Right renal cortex interstitium (tissue), 3 donors: ENCODE measurements at places on chromosomes 5 and 9. TPM values are rescaled to one million over a fixed set of nuclear protein-coding genes. Genes with fewer than 3 reads are reported as not detected.

- DNase-seq, result no peak
These were observed 1.7 kb upstream of the LTC4S start for GRCh38 chr5:179791881-179792611.

- no peak for DNase-seq
These were observed 993.5 kb upstream of the SEMA6A start for GRCh38 chr5:117568126-117568525.

DNA sequence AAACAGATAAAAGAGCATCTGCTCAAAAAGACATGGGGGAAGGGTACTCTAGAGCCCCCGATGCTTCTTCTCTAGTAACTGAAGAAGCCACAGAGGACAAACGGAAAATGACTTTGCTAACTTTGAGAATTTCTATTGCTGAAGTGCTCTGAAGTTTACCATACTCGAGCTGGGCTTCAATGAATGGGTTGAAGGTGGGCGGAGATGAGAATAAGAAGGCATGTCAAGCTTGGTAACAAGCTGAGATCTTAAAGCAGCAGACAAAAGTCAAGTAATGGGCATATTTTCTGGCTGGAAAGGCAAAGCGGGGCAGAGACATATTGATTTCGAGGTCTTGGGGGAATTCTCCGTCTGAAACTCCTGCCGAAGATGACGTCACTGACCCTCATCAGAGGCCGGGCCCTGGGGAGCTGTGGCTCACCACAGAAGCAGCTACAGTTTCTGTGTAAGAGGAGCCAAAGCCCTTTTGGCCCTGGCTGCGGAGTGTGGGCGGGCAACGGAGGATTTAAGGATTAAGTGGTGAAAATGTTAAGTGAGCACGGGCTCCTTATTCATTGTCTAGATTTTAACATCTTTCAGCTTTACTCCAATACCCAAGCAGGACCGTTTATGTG, 115.8 kb upstream of the SLIT3 start:
- DNase-seq, result no peak

- no peak for DNase-seq
These were observed 18.8 kb downstream of the POU5F2 start for GRCh38 chr5:93722588-93722987.

DNA sequence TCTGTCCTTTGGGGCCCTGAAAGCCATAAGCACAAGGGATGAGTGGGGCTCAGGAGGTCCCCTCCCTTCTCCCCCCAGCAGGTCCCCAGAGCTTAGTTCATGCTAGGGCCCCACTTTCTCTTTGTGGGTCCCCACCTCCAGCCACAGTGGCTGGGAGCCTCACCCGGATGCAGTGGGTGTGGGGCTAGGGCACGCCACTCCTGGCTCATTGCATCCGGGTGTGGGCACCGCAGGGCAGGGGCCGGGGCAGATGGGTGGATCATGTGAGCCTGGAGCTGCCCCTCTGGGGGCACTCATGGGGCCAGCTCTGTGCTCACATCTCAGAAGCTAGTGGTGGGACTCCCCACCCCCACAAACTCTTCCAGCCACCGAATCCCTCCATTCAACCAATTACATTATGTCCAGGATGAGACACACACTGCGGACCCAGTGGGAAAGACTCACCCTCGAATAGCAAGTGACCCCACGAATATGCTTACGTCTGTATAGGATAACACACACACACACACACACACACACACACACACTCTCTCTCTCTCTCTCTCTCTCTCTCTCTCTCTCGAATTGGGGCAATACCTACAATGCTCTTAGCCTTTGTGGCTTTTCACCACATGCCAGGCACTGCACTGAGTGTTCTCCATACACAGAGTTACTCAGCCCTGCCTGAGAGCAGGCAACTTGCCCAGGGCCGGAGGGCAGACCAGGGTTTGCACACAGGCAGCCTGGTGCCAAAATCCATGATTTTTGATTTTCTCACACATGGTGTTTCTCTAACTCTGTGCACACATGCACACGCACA, 16.8 kb upstream of the PHYKPL start:
- no peak for DNase-seq

- no peak for DNase-seq
These were observed 143.0 kb downstream of the RXRA start for GRCh38 chr9:134469041-134469875.

- DNase-seq, result no peak
These were observed 822 bp downstream of the RASEF start for GRCh38 chr9:83061990-83062650.

DNA sequence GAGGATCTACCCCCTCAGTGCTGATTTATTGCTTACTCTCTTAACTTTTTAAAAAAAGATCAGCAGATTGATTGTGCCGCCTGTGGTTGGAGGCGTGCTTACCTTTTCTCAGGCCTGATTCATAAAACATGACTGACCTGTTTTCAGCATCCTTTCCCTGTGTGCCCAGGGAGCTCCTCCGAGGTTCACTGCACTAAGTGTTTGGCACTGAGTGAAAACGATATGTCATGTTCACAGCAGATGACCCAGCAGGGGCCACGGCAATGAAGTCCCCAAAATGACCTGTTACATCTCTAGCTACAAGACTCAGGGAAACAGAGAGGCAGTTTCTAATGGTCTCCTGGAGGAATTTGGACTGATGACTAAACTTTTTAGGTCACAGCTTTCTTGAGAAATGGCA, 69.9 kb downstream of the INSYN2B start:
- DNase-seq, result no peak

DNA sequence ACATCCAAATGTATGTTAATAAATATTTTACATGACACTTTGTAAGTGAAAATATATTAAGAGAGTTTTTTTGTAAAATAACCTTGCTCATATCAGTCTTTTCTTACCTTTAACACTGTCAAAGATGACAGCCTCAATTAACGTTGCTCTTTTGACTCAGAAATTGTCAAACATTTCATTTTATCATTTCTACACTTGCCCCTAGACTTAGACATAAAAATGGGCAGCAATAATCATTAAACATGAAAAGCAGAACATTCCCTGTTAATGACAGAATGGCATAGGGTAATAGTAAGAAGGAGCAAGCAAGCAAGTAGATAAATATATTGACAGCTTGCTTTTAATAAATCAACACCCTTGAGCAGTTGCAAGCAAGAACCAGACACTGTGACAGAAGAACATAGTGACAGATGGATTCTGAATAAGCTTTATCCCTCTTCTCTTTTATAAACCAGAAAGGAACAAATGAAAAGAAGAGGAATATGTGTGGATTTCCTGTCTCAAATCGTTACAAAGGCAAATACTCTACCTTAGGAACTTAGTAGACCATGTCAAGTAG, 796.0 kb upstream of the CHD1 start:
- DNase-seq, result no peak

DNA sequence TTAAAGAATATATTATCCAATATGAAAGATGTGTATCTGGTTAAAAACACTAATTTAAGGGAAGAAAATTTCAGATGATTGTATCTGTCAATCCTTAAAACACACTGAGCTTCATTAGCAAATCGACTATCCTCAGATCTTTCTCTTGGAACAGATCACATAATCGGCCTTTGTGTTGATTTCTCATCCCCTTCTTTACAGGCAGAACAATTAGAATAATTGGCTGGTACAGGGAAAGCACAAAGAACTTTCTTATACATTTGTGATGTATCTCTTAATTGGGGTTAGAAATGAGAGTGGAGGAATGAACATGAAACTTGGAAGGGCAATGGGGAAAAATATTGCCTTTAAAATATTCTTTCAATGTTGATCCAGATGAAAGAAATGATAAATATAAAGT, 662.1 kb downstream of the TLE4 start:
- DNase-seq, result no peak

GRCh38 chr9:122912964-122913673, at the start of gene ZBTB6:
Gene ZBTB6, minus strand, starts transcription at chr9:122913323. Its CDS starts 1,251 bp downstream, at chr9:122912072.
- DNase-seq, result no peak

DNA sequence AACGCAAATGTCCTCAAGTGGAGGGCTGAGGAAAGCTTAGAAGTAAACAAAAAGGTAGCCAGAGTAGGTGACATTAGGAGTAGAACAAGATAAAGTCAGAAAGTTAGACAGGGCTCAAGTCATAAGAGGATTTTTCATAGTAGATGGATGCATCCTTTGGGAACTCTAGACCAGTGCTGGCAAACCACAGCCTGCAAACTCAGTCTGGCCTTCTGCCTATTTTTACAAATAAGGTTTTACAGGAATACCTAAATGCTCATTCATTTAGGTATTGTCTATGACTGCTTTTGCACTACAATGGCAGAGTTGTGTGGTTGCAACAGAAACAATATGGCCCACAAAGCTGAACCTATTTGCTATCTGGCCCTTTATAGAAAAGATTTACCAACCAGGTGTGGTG, 116.0 kb upstream of the HMHB1 start:
- no peak for DNase-seq

DNA sequence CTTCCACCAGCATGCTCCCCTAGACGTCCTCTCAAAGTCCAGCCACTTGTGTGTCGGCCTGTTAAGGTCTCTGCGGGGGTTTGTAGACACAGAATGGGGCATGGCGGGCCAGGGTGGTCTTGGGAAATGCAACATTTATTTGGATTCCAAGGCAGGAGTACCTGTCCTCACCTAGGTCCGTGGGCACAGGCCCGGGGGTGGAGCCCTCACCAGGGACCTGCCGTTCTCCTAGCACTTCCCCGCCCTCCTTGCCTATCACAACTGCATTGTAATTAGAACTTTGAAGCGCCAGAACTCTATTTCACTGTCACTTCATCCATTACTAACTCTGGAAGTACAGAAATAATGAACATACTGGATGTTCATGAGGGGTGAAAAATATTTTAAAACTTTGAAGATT, 268.3 kb upstream of the ACTBL2 start:
- DNase-seq, result no peak

DNA sequence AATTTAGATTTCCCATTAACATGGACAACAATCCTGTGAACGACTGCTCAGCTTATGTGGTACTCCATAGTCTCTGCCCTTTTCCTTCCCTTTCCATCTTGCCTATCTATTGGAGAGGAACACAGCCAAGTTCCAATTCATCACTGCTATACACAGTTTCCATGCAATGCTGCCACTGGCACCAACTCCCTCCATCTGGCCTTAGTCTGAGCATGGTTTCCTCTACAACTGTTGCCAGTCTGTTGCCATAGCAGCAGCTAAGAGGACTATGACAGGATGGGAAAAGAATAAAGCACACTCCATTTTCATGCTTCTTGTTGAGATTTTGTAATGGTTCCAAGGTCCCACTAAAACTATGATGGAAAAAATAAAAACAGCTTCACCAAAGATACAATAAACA, 189.0 kb downstream of the HCN1 start:
- DNase-seq, result no peak

DNA sequence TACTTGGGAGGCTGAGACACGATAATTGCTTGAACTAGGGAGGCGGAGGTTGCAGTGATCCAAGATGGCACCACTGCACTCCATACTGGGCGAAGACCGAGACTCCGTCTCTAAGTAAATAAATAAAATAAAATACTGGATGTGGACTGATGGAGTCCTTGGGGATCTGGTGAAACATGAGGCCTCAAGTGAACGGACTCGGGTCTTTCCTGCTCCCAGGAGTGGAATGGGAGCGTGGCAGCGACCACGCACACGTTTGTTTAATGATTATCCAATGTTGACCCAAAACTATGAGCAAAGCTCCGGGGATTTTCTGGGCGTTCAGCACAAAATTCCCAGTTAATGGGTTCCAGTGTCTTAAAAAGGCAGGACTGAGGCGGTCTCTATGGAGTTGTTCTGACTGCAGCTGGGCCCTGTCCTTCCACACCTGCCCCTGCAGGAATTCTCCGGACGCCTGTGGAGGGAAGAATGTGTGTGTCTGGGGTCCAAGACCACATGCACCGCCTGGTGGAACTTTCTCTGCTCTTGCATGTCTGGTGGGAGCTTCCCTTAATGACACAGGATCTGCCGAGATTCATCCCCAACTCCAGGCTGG, 26.6 kb downstream of the NEK6 start:
- DNase-seq, result no peak

DNA sequence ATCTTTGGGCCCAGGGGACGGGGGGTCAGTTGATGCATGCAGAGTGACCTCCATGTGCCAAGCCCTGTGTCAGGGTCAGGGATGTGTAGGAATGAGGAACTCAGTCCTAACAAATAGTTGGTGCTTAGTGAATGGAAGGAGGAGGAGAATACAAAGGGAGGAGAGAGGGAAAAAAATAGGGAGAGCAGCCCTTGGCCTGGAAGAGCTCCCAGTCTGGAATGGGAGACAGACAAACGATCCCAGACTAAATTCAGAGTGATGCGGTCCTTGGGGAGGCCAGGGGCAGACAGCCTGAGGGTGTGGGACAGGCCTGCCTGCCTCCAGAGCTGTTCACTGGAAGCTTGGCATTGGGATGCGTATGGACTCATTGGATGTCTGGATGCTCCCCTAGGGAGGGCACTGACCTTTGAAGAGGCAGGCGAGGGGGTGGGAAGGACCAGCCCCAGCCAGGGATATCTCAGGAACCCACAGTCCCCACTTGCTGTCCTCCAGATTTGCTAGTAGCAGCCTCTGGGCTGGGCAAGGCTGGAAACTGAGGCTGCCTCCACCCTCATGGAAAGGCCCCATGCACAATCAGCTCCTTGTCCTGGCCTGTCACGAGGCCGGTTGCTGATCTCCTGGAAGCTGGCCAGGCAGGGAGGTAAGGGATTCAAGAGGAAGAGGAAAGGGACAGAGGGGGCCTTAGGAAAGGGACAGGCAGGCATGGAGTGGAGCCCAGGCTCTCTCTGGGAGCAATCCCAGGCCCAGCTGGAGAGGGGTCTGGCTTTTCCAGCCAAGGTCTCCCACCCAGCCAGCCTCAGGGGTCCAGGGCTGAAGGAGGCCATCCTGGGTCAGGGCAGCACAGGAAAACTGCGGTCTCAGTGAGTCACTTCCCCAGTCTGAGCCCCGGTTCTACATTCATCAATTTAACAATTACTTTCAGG, 69.0 kb upstream of the GGTA1 start:
- DNase-seq, result no peak

DNA sequence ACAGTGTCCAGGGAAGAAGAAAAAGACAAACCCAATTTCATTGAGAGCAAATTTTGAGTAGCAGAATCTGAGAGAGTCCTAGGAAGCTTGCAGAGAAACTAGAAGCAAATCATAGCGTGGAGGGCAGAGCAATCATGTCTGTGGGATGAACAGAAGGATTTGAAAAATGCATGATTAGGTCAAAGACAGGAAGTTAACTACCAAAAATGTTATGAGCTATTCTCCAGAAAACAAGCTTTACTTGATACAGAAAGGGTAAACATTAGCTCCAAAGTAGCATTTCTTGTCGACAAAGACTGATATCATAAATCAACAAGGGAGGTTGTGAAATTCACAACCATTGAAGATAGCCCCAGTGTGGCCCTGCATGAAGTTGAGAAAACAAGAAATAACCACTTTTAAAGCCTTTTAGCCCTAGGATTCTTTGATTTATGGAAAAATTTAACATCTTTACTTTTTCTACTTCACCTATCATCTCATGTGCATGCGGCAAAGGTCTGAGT, 97.7 kb upstream of the MEGF10 start:
- no peak for DNase-seq

CERCAM gene
- 31.2 TPM for polyA plus RNA-seq

TPPP gene
- 3.9 TPM for polyA plus RNA-seq

C5 gene
- 14.0 TPM for polyA plus RNA-seq

SPATA31D4 gene
- polyA plus RNA-seq, result not detected

SPINK5 gene
- polyA plus RNA-seq, result 0.28 TPM

BOD1 gene
- 124 TPM for polyA plus RNA-seq

FYB1 gene
- 5.4 TPM for polyA plus RNA-seq
